ENCODE measurements at places on chromosomes 11 and 22.

GRCh38 chr11:131903074-131903473 is 532.7 kb downstream of the NTM start:
- no peak for DNase-seq

DNA sequence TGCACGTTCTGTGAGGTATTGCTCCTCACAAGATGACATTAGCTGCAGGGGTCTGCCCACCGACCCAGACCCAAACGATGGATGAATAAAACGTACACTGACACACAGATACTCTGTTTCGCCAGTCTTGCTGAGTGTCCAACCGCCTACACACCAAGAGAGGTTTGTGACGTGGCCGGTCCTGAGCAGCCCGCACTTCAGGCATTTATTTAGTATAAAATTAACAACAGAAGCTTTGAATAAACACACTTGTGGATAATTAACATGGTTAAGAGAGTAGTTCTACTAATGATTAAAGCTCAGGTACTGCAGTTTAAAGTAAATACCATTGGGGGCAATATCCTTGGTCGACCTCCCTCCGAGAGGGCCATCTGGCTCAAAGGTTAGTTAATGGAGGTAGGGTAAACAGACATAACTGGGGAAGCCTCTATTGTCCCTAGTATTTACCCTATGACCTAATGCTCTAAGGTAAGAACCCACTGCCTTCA is 75.7 kb downstream of the CCDC83 start:
- no peak for DNase-seq

DNA sequence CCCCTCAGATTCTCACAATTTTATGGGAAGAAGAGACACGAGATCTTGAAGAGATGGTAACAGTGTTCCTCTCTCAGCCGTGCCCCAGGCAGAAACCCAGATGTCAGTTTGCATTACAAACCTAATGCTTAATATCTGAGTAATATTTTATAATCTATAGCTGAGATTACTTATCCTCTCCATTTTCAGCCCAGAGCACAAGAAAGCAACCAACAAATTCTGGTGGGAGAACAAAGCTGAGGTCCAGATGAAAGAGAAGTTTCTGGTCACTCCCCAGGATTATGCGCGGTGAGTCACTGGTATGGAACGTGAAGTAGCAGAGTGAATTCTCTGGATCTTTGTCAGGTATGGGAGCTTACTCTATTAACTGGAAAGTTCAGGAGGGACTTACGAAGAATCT is 884 bp downstream of the CENATAC start:
- no peak for DNase-seq

DNA sequence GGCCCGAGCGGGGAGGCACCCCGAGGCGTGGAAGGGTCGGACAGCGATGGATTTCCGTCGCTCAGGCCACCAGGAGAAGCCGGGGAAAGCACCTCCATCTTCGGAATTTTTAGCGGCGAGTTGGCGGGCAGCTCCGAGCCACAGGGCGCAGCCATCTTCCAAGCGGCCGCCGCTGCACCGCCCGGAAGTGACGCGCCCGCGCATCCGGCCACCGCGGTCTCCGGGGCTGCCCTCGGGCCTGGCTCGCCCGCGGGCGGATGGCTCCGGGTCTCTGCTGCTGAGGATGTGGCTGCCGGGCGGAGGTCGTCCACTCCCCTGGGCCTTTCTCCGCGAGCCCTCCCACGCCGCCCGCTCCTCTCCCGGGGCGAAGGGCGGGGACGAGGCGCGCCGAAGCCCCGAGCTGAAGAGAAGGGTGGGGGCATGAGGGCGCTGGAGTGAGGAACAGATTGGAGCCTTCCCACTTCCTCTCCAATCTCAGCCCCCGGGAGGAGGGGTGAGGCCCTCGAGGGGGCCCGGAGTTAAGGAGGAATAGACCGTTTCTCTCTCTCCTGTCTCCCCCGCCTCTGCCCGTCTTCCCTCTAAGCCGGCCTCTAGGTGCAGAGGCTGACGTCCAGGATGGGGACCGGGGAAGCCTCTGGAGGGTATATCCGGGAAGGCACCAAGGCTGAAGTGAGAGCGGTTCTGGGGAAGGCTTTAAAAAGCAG is at the start of gene MSANTD2:
Gene MSANTD2 (minus strand): TSS at position 181 of the 704 bp plus-strand sequence. CDS start 26 bp downstream, at position 155.
- peak; percentile 76 for DNase-seq

DNA sequence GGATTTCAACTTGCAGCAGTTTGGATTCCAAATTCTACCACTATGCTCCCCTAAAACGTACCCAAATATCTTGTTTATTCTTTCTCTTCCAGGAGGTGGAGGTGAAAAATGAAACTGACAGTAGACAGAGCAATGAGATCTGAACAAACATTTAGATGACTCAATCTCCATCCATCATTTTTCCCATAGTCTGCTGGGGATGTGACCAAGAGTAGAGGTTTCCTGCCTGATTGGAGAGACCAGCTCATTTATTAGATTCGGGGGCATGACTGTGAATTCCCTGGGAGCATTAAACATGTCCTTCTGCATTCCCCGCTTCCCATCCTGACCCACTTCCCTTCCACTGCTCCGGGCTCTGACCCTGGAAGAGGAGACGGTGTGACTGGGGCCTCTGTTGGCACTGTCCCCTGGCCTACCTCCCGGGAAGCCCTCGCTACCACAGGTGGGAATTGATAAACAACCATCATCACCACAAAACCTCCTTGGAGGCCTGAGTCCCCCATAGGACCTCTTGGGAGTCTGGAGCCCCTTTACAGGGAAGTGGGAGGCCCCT is 20.3 kb downstream of the DKK3 start:
- DNase-seq: no peak

DNA sequence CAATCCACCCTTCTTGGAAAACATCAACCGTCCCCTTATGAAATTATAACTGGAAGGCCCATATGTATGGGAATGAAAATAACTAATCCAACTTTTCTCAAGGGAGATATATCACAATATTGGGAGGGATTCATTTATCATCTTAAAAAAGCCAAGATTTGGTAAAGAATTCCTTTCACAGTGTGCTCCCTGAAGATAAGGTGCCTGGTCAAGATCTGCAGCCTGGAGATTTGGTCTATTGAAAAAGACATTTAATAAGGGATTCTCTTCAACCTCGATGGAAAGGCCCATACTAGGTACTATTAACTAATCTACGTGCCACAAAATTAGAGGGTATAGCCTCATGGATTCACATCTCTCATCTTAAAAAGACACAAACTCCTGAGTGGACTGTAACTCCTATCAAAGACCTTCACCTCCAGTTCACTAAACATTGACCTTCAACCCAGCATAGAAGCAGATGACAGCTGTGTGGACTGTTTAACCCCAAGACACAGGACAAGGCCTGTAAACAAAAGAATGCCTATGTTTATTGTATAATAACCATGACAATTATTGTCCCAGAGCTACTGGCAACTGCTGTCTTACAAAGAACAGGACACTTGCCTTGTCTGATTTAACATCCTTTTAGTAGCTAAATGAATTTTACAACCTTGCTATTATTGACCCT is 4.8 kb upstream of the FDX1 start:
- no peak for DNase-seq

DNA sequence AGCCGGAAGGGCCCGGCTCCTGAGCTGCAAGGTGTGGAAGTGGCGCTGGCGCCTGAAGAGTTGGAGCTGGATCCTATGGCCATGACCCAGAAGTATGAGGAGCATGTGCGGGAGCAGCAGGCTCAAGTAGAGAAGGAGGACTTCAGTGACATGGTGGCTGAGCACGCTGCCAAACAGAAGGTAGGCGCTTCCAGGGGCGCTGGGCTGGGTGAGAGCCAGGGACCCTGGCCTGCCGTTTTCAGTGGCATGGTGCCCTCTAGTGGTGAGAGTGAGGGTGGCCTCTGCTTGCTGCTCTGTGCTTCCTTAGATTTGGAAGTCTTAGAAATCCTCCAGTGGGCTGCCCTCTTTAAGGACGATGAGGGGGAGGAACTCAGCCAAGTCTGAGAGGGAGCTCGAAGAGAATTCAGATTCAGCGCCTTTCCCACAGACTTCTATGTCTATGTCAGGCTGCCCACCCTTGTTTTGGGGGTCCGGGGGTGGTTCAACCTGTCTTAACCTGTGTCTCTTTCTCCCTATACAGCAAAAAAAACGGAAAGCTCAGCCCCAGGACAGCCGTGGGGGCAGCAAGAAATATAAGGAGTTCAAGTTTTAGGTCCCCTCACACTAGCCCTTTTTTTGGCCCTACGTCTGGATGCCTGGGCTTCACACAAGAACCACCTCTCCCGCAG is 1.8 kb upstream of the PACS1 start:
- peak; percentile 64 for DNase-seq

GRCh38 chr22:33605666-33606065 is 314.6 kb downstream of the LARGE1 start:
- no peak for DNase-seq

GRCh38 chr11:85619499-85619898 is 7.6 kb downstream of the DLG2 start:
- DNase-seq: no peak

GRCh38 chr11:133938166-133938565 is 18.6 kb downstream of the IGSF9B start:
- no peak for DNase-seq

- DNase-seq: peak; percentile 75
Observed at GRCh38 chr11:71580057-71581003, 2.3 kb downstream of the KRTAP5-11 start.

GRCh38 chr11:91880660-91881059 is 344.0 kb upstream of the FAT3 start:
- no peak for DNase-seq

- no peak for DNase-seq
Observed at GRCh38 chr11:70416881-70417280, 18.6 kb downstream of the CTTN start.

DNA sequence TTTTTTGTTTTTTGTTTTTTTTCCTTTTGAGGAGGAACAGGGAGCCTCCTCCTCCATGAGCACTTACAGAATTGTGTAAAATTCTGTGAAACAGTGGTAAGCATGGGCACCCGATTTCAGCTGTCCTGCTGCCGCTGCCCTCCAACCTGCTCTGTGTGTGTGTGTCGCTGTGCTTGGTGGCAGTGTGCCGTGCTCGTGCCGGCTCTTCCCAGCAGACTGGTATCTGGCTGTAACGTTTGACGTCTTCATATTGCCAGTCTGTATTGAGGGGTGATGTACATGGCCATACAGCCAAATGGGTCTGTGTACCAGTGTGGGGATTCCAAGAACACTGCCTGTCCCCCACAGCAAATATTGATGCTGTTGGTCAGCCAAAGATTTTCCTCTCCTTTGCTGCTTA is 97.1 kb downstream of the CWC15 start:
- DNase-seq: no peak

DNA sequence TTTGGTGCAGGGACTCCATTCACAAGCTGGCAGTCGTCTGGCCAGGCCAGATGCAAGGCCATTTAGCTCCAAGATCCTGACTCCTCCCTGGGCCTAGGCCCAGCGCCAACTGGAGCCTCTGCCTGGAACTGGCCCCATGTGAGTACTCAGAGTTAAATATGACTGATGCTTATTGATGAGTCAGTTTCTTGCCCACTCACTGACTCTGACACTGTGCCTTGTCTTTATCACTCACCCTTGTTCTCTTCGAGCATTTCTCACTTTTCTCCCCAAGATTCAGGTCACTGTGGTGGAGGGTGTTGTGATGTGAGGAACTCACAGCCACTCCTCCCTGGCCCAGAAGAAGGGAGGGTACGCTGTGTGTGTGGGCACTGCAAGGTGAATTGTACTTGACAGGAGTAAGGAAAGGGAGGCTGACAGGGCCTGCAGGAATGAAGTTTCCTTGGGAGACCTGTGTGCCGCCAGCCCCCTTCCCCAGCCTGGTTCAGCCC is 23.2 kb upstream of the ST3GAL4 start:
- no peak for DNase-seq
